ENCODE measurements at places on chromosomes 5 and 9.
A peak's percentile ranks its signal among the peaks of the same experiment; 100 is the strongest.

- DNase-seq: no peak
Observed at GRCh38 chr5:172129256-172129910, 58.6 kb downstream of the STK10 start.

- DNase-seq: peak; percentile 92
Observed at GRCh38 chr5:95969651-95970358, 8.2 kb upstream of the ELL2 start.

GRCh38 chr5:95350631-95351030 lies 40.5 kb upstream of the FAM81B start:
- DNase-seq: no peak

GRCh38 chr5:106530150-106530549 lies 1140.6 kb downstream of the EFNA5 start:
- peak; percentile 15 for DNase-seq

GRCh38 chr5:57664700-57665099 lies 182.1 kb upstream of the ACTBL2 start:
- no peak for DNase-seq

- DNase-seq: no peak
Observed at GRCh38 chr5:124730381-124730780, 16.1 kb downstream of the ZNF608 start.

DNA sequence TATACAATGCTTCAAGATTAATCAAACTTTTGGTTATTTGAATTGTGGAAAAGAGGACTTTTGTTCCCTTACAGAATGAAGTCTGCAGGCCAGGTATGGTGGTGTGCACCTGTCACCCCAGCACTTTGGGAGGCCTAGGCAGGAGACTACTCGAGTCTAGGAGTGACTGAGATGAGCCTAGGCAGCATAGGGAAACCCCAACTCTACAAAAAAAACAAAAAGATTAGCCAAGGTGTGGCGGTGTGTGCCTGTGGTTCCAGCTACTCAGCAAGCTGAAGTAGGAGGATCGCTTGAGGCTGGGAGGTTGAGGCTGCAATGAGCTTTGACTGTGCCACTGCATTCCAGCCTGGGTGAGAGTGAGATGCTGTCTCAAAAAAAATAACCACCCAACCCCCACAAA lies 9.3 kb downstream of the CCNH start:
- DNase-seq: no peak

DNA sequence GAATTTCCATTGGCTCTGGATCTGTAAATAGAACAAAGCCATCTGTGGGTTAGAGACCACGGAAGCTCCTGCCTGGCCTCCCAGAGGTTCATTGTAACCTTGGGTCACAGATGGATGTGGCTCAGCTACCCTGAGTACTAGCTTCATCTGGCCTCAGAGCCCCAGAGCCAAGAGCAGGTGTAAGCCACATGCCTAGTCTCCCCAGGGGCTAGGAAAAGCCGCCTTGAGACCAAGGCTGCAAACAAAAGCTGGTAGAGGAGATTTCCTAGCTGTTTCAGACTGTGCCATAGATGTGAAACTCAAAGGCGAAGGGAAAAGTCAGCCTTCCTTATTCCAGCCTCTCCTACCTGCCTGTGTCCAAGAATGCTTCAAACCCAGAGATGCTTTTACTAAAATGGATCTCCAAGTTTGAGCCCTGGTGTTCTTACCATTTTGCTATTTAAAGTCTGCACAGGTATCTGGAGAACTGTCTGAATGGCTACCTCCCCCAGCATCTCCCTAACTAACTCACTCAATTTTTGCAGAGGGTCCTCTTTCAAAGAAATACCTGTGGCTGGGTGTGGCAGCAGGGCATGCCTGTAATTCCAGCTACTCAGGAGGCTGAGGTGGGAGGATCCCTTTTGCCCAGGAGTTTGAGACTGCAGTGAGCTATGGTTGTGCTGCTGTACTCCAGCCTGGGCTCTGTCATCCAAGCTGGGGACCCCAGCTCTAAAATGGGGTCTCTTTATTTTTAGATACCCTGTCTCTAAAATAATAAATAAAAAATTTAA lies 42.3 kb upstream of the MAP1B start:
- DNase-seq: no peak

DNA sequence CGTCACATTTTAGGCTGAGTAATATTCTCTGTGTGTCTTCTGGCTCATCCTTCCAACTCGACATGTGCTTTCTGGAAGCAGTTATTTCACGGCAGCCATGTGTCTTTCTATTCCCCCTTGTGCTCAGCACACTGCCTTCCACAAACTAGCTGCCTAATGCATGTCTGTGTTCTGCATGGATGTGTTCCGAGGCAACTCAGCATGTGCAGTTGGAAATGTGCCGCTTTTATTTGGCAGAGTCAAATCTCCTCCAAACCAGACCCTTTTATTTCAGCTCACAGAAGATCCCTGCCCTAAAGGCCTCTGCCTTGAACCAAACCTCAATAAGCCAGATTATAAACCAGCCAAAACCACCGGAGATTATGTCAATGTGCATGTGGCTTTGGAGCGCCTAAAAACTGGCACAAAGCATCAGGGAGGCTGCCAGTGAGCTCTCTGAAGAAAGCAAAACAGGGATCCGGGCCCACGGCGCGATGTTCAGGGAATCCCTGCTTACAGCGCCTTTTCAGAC lies 360.2 kb downstream of the DEPDC1B start:
- no peak for DNase-seq

DNA sequence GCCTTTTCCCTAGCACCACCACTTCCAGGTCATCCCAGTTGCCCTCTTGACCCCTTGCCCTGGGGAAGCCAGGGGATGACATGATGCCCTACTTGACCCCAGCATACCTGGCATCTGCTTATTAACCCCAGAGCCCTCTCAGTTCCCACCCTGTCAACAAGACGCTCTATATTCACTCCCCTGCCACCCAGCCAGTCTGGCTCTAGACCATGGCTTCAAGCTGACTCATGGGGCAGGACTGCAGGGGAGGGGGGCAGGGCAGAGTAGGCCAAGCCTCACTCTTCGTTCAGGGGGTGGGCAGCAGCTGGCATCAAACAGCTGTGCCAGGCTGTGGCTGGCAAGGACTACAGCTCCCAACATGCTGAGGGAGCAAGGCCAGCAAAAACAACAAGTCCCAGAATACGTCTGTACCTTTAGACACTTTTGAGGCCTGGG lies 5.3 kb downstream of the ATOSB start:
- peak; percentile 67 for DNase-seq

Measured in adipocyte (in vitro differentiated cells).